CD4-positive, alpha-beta memory T cell (primary cell): ENCODE measurements at places on chromosomes 4 and X.

- no peak for DNase-seq
These were observed 87.7 kb downstream of the DCK start for GRCh38 chr4:71081192-71081591.

GRCh38 chrX:22139822-22140221, 107.7 kb downstream of the PHEX start:
- DNase-seq = no peak

DNA sequence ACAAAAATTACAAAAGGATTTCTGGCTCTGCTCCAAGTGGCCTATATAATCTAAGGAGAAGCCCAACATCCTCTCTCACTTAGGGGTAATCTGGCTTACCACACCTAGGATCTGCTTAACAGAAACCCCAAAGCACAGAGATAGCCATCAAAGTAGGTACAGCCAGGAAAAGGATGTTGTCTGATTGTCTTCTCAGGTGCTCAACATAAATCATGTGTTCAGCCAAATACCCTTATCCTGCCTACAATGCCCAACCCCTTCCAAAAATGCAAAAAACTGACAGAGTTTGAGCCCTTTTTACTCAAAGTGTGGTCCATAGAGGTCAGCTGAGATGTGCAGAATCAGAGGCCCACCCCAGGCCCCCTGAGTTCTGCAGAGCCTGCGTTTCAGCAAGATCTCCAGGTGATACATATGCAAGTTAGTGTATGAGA, 53.9 kb downstream of the PPM1K start:
- DNase-seq = peak; percentile 18

DNA sequence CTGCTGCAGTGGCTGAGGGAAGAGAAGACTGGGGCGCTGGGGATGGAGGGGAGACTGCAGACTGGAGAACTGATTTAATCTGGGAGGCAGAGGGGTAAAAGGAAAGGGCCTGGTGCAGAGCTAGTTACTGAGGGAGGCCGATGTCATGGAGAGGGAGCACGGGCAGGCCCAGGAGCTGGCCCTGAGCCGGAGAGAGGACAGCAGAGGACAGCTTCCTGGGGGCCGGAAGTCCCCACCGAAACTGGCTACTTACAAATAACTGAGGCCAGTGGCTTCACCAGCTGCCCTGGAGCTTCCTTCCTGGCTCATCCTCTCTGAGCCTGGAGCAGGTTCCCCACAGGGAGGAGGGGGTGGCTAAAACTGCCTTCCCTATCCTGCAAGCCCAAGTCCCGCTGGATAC, 26.9 kb downstream of the NSG1 start:
- DNase-seq = no peak

DNA sequence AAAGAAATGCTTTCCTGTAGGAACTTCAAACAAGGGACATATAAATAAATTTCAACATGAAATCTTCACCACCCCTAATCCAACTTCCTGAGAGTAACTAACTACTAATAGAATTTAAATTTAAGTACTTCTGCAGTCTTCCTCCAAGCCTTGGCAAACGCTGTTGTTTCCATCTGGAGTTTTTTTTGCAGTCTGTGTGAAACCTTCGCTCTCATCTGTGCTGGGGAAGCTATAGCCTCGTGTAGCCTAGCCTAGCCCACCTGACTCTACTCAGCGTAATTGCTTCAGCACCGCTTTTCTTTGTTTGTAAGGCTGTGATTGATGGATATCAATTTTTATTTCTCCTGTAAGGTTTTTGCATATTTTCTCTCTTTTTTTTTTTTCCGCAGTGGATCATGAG, 30.9 kb downstream of the STOX2 start:
- DNase-seq = no peak

- no peak for DNase-seq
These were observed 54.6 kb upstream of the LDB2 start for GRCh38 chr4:16952896-16953630.

GRCh38 chrX:25531096-25531495, 515.3 kb upstream of the ARX start:
- no peak for DNase-seq
